ENCODE measurements at places on chromosomes 7 and 10.

- no peak for DNase-seq
These were observed 383.8 kb upstream of the ZMIZ1 start for GRCh38 chr10:78684947-78685346.

DNA sequence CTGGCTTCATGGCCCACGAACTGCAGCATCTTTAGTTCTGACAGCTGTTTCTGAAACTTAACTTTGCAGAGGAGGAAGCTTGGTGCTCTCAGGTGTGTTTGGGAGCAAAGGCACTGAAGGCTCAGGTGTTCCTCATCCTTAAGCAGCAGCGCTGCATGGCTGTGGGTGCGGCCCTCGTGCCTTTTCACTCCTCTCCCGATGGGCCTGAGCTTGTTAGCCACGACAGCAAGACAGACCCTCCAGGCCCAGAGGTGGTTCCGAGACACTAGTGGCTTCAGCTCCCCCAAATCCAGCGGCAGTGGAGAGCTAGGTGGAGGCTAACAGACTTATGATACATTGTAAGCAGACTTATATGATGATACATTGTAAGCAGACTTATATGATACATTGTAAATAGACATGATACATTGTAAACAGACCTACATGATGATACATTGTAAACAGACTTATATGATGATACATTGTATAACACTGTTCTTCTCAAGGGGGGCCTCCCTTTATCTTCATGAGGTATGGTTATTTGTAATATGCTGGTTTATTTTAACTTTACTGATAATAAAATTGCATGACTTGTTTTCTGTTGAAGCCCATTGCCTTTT, 14.1 kb downstream of the PFKP start:
- DNase-seq = no peak

- no peak for DNase-seq
These were observed 88.5 kb downstream of the ANKRD7 start for GRCh38 chr7:118312966-118313365.

DNA sequence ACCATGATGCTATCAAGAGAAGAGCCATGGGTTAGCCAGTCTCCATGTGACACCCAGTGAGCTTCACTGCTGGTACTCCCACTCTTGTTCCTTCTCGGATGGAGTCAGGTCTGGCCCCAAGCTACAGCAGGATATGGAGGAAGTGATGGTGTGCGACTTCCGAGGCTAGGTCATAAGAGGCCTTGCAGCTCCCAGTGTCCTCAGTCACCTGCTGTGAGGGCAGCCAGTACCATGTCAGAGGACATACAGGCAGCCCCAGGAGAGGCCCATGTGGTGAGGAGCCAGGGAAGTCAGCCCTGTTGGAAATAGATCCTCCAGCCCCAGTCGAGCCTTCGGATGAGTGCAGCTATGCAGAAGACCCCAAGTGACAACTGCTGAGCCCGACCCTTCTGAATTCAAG, 237.0 kb downstream of the EBF3 start:
- no peak for DNase-seq

GRCh38 chr10:104100795-104101194, 15.1 kb upstream of the COL17A1 start:
- DNase-seq = no peak

DNA sequence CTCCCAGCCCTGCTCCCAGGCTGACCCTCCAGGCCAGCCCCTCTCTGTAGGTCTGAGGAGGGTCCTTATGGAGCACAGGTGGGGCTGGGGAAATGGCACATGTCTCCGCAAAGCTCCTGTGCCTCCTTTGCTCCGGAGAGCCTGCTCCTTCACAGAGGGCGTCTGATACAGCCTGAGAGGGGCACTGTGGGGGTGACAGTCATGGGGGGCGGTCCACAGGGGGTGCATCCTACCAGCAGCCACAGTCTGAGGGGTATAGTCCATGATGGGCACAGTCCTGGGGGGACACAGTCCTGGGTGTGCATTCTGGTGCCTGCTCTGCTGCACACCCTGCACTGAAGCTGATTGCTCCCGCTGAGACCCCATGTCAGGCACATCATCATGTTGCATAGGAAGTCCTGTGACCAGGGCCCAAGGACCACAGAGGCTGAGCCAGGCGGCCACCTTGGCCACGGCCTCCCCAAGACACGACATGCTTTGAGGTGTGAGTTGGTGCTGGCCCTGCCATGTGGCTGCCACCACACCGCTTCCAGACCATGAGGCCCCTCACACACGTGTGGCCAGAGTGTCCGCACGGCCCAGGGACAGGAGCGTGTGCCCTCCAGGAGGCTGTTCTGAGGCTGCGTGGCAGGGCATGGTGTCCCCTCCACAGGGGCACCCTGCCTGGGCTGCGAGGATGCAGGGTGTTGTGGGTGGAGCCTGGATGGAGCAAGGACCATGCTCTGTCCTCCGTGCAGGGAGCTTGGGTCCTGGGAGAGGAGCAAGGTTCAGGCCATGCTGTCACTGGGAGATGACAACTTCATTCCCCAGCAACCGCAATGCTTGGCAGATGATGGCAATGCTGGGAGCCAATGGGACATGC, 59.2 kb downstream of the PWWP2B start:
- DNase-seq = no peak

- peak; percentile 57 for DNase-seq
These were observed 22.4 kb downstream of the GBF1 start for GRCh38 chr10:102267748-102268147.

- no peak for DNase-seq
These were observed 680.2 kb downstream of the CCSER2 start for GRCh38 chr10:85008488-85009184.

DNA sequence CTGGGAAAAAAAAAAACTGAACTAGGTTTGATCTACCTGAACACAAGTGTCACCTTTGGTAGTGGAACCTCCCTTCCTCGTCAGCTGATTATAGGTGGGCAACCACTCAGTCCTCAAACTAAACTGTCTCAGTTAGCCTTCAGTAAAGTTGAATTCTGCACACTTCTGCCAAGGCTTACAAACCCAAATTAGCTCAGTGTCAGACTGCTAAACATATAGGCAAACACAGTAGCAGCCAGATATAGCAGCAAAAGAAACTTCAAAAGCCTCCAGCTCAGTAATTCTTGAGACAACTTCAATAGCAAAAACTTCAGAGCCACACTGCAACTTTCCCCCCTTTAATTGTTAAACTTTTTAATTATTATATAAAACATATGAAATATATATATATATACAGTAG, 956.9 kb downstream of the XPNPEP1 start:
- DNase-seq = no peak

GRCh38 chr10:122847782-122848604, 2.3 kb upstream of the CUZD1 start:
- no peak for DNase-seq

- no peak for DNase-seq
These were observed 8.7 kb downstream of the TTYH3 start for GRCh38 chr7:2640482-2640830.

- DNase-seq = peak; percentile 60
These were observed 13.6 kb downstream of the PON2 start for GRCh38 chr7:95421000-95421846.

- no peak for DNase-seq
These were observed 7.2 kb downstream of the DEPP1 start for GRCh38 chr10:44971434-44971833.

- no peak for DNase-seq
These were observed 58.9 kb downstream of the CALML3 start for GRCh38 chr10:5583525-5584175.

- DNase-seq = no peak
These were observed 218.6 kb downstream of the CELF2 start for GRCh38 chr10:11236234-11236633.

DNA sequence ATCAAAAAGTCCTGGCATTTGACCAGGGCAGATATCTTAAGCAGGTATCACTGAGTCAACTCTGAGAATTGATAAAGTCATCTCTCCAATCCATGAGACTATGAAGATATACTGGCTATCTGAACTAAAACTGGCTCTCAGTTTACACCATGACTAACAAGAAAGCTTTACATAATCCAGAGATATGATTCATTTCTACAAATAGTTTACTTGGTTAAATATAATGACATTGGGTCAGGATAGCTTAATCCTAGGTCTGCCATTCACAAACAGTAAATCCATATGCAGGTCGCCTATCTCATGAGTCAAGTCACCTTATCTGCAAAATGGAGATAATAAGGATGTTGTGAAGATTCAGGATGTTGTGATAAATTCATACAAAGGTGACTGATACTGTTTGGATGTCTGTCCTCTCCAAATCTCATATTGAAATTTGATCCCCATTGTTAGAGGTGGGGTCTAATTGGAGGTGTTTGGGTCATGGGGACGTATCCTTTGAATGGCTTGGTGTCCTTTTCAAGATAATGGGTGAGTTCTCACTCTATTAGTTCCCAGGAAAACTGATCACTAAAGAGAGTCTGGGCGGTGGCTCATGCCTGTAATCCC, 117.4 kb downstream of the JMJD1C start:
- DNase-seq = no peak

GRCh38 chr7:158568974-158569857, 18.4 kb downstream of the PTPRN2 start:
- DNase-seq = no peak

DNA sequence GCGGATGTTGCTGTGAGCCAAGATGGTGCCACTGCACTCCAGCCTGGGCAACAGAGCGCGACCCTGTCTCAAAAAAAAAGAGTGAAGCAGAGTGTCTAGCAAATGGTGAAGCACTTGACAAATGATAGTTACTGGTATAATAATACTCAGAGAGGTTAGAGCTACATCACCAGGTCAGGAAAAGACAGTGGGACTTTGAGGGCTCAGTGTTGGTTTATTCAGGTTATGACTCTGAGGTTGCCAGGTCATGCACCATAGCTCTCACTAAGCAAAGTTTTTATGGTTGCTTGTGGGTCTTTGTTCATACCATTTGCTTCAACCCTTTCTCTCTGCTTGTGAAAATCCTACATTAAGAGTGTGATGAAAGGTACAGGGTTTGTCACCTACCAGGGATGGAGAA, 13.6 kb downstream of the MRPS33 start:
- no peak for DNase-seq

GRCh38 chr7:20268824-20269223, 51.6 kb upstream of the MACC1 start:
- DNase-seq = peak; percentile 44

DNA sequence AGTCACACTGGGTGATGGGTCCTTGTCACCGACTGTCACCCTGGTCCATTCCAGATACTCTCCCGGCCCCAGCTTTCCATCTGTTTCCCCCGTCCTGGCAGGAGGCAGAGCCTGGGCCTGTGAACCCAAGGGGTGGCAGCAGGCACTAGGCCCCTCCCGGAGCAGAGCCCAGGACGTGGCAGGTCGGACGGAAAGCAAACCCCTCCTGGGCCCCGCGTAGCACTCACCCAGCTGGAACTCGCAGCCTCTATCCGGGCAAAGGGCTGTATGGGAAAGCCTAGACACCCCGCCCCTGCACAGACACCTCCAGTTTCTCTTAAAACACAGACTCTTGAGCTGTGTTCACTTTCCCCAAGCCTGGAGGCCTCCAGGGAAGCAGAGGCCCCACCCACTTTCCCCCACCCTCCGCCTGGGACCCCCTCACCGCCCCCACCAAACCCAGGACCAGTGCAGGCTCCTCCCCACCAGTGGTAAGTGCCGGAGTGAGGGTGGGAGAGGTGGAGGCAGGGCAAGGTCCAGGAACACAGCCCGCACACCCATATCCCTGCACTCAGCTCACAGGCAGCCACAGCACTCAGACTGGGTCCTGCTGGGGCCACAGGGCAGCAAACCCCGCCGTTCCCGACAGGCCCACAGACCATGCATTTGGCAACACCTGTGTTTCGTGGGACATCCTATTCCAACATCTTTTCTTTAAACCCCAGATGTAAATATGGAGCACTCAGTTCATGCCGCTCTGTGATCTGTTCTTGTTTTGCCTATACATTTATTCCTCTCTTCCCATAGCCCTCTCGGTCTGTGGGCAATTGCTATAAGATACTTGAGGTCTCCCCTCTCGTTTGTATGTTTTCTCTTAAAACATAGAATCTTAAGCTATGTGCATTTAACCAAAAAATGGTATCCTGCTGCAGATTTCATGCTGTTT, 98.2 kb upstream of the PDGFA start:
- no peak for DNase-seq

GRCh38 chr7:73470208-73470607, 36.6 kb downstream of the FZD9 start:
- no peak for DNase-seq

DNA sequence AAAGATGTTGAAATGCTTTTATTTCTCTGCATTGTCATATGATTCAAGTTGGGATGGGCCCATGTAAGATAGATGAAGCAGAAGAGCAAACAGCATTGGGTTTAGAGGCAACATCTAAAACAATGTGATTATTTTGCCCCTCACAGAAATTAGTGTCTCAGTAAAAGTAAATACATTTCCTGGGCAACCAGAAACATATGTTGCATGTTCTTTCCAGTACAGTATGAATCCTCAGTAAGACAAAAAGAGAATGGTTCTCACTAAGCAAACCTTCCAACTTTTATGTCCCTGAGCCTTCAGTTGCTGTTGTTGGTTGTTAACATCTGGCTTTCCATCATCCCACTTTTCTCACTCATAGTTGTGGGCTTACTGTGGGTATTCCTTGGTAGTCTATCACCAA, 222.5 kb upstream of the PRPS1L1 start:
- no peak for DNase-seq

DNA sequence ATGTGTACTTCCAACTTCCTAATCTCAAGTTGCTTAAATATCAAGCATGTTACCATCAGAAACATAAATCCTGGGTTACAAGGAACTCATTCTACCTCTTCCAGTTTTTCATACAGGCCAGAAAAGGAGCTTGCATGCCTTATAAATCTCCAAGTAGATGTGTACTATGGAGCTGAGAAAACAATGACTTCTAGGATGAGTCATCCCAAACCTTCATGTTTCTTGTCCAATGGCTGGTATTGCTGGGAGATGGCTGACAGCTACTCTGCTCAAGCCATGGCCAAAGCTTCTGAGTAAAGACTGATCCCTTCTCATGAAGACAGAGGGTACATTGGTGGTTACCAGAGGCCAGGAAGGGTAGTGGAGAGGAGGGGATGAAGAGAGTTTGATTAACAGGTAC, 8.6 kb downstream of the RAPGEF5 start:
- no peak for DNase-seq

- DNase-seq = no peak
These were observed 3.3 kb downstream of the GATA3 start for GRCh38 chr10:8057636-8058273.

DNA sequence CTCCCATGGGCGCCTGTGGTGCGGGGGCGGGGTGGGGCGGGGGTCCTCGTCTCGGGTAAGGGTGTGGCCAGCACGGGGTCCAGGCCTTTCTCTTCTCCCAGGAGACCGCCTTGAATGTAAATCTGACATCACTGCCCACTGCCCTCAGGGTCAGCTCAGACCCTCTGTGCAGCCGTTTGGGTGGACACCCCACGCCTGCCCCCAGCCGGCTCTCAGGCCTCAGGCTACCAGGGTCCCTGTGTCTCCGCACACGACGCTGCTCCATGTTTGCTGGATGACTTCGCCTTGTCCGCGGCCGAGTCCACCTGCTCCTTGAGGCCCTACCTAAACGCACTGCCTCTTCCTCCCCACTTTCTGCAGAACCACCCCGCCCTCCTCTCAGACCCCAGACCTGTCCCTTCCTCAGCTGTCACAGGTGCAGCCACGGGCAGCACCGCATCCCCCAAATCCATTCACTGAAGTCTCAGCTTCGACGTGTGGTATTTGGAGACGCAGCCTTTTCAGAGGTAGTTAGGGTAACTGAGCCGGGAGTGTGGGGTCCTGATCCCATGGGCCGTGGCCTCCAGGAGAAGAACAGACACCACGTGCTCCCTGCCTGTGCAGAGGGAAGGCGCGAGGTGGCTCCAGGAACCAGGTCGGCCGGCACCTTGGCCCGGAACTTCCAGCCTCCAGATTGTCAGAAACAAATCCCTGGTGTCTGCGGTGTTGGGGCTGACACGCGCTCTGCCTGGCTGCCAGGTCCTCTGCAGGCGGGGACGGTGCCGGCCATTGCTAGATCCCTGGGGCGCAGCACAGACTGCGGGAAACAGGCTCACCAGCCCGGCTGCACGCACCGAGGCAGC, 97.4 kb upstream of the DIP2C start:
- DNase-seq = no peak
